ENCODE measurements at places on chromosomes 16 and 17.
A peak's percentile ranks its signal among the peaks of the same experiment; 100 is the strongest.

DNA sequence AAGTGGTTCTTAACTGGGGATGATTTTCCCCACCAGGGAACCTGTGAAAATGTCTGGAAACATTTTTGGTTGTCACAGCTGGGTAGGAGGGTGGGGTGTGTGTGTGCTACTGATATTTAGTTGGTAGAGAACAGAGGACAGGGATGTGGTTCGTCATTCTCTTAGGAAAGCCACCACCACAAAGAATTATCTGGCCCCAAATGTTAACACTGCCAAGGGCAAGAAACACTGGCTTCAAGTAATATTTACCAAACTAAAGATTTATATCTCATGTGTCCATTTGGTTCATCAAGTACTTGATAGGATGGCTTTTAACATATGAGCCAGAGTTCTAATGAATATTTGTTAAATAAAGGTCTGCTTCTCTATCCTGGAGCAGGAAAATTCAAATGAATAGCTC is 19.5 kb downstream of the MPHOSPH6 start:
- DNase-seq = no peak

GRCh38 chr16:70661534-70661917 is 15.2 kb downstream of the IL34 start:
- peak; percentile 80 for DNase-seq

- DNase-seq = no peak
Measured at GRCh38 chr17:19248928-19249574, 11.9 kb downstream of the EPN2 start.

- DNase-seq = no peak
Measured at GRCh38 chr17:57943140-57943539, 12.1 kb downstream of the CUEDC1 start.

DNA sequence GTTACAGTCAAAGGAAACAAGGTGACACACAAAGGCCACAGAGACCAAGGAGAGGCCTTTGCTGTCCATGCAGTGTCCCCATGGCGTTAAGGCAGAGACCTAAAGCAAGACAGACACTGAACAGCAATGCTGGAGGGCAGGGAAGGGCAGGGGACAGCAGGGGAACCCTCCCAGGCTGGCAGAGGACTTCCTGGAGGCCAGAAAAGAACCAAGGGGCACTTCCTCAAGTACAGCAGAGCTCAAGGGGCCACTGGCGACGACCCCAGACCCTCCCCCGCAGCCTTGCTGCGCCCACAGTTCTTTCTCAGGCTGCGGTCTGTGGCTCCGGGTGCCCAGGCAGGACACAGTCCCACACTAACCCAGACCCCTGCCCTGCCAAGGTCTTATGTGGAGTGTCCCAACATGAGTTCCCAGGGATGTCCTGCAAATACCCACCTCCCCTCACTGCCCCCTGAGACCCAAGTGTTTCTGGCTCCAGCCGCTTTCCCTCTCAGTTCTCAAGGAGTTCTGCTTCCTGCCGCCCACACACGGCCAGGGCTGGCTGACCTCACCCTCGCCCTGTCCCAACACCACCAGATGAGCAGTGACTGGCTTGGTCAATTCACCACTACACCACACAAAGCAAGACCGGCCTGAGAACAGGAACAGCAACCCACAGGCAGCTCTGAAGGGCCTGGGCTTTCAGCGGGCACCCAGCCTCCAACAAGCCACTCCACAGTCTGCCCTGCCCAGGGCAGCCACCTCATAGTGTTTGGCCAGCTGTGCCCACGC is 4.2 kb downstream of the CLCN7 start:
- peak; percentile 77 for DNase-seq

DNA sequence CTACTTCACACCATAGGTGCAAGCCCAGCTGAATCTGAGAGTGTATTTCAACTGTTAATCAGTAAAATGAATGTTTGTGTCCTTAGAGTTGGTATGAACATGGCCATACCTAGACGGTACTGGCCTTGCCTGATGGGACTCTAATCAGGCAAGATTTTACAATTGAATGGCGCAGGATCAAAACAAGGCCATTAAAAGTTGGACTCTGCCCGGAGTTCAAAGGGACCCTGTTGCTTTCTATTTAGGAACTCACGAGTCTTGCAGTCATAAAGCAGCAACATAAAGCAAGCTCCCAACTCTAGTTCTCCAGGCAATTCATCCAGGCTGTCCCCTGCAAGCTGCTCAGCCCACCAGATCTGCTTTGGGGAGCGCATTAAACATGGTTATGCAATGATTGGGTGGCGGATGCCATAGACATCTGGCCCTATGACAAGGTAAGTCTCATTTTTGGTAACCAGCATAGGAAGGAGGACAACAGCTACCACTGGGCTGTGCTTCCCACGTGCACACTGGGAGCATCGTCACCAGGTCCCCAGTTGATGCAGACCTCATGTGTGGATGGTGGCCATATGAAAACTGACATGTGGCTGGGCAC is 8.8 kb downstream of the TMEM186 start:
- no peak for DNase-seq

DNA sequence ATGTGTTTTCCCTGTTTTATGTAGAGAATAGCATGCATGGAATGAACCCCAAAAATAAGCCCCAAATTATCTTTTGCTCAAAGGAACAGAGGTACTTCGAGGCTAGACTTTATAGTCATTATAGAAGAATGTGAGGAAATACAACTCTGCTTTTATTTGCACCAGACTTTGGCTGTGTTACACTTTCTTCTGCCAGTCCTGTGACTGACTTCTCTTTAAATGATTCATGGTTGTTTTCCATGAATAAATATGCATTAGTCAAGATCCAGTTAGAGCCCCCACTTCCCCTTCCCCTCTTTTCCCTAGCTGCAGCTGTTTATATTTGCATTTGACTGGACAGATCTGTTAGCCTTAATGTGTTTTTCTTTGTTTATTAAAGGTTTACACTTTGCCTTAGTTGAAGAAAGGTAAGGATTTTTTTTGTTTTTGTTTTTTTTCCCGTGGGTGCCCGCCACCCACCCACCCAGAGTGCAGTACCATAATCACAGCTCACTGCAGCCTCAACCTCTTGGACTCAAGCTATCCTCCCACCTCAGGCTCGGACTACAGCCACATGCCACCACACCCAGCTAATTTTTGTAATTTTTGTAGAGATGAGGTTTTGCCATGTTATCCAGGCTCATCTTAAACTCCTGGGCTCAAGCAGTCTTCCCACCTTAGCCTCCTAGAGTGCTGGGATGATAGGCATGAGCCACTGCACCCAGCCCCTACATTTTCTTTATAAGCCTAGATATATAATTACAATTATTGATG is 152.6 kb downstream of the CYB561 start:
- DNase-seq = no peak

GRCh38 chr16:29680180-29680598 is 1.2 kb downstream of the QPRT start:
- DNase-seq = no peak

- DNase-seq = no peak
Measured at GRCh38 chr16:9946022-9946720, 236.1 kb downstream of the GRIN2A start.

DNA sequence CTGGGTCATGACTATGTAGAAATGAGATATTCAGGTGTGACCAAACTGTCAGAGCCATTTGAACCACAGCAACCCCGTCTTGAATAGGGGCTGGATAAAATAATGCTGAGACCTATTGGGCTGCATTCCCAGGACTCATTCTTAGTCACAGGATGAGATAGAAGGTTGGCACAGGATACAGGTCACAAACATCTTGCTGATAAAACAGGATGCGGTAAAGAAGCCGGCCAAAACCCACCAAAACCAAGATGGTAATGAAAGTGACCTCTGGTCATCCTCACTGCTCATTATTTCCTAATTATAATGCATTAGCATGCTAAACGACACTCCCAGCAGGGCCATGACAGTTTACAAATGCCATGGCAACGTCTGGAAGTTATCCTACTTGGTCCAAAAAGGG is 545.5 kb downstream of the TMEM114 start:
- DNase-seq = no peak

GRCh38 chr17:75571197-75571884 is 16.3 kb upstream of the MYO15B start:
- no peak for DNase-seq

- DNase-seq = no peak
Measured at GRCh38 chr17:67365738-67366192, 612 bp downstream of the PSMD12 start.

GRCh38 chr17:80133626-80133970 is 13.3 kb downstream of the EIF4A3 start:
- no peak for DNase-seq

- DNase-seq = no peak
Measured at GRCh38 chr16:31009894-31010584, 399 bp downstream of the STX1B start.

DNA sequence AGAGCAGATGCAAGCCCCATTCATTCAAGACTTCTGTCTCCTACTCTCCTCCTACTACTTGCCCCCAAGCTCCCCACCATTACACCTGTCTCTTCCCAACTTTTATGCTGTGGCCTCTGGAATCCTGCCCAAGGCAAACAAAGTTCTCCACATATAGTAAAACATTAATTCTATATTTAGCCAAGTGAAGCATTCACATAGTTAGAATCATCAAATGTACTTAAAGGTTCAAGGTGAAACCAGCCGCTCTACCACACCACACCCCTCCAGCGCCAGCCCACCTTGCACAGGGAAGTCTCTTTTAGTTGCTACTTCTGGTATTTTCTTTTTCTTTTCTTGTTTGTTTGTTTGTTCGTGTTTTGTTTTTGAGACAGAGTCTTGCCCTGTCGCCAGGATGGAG is 25.4 kb upstream of the GUCY2D start:
- DNase-seq = no peak

- no peak for DNase-seq
Measured at GRCh38 chr17:5618476-5618875, 34.2 kb upstream of the NLRP1 start.

- DNase-seq = no peak
Measured at GRCh38 chr16:19301931-19302330, 16.4 kb downstream of the CLEC19A start.

DNA sequence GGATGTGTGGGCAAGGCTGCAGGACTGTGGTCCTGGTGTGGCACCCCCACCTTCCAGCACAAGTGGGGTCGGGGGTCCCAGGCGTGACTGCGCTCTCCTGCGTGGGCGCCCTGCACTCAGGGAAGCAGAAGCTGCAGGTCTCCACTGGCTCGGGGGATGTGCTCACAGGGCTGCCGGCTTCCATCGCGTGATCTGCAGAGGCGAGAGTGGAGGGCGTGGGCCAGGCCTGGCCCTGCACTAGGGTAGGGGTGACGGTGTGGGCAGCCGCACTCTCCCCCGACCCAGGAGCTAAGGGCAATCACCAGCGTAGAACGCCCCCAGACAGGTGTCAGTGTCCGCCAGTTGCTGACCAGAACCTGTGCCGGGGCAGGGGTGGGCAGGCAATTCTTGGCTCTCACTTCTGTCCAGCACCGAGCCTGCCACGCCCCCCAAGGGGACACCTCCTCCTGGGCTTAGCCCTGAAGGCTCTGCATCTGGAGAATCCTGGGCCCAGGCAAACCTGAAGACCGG is 32.3 kb downstream of the TNFRSF13B start:
- DNase-seq = peak; percentile 38

DNA sequence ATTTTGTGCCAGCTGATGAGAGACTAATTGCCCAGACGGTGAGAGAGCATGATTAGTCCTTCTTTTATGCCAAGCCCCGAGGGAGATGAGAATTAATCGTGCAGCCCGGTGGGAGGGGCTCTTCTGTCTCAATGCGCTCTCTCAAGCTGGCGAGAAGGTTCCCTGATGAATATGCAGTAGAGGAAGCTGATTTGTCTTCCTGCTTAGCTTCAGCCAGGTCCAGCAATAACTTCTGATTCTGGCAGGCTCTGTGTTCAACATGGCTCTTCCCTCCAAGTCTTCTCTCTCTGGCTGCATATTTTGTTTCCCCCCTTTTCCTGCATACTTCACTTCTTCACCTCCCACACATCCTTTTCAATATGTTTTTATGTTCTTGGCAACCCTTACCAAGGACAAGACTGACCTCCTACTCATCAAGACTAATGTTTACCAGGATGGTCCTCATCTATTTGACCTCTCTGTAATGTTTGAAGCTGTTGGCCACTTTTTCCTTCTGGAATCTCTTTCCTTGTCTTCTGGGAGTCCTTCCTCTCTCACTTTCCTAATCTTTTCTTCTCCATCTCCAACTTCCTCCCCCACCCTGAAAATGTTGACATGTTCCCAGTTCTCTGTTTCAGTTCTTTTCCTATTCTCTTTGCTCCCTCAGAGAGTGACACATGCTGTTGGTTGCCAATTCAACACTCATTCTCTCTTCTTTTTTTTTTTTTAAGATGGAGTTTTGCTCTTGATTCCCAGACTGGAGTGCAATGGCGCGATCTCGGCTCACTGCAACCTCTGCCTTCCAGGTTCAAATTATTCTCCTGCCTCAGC is 33.1 kb downstream of the ARL4D start:
- DNase-seq = no peak

- no peak for DNase-seq
Measured at GRCh38 chr16:50696126-50696525, 2.7 kb downstream of the NOD2 start.

DNA sequence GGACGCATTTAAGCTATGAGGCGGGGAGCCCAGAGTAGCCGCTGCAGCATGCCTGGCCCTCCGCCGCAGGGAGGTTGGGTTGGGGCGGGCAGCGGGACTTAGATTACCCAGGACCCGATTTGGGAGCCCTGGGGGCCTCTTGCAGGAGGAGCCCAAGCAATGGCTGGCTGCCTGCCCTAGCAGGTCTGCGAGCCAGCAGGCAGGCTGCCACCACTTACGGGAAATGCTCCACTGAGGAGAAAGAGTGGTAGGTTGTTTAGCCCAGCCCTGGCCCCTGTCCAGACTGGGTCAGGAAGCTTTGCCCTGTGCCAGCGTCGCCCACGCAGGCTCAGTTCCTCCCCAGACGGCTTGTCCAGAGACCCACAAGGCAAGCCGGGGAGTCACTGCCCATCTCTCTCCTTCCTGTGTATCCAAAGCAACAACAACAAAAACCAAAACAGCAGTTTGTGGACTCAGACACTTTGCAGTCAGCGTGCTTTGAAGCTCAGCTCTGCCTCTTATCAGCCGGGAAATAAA is 10.3 kb upstream of the TVP23A start:
- DNase-seq = peak; percentile 92

DNA sequence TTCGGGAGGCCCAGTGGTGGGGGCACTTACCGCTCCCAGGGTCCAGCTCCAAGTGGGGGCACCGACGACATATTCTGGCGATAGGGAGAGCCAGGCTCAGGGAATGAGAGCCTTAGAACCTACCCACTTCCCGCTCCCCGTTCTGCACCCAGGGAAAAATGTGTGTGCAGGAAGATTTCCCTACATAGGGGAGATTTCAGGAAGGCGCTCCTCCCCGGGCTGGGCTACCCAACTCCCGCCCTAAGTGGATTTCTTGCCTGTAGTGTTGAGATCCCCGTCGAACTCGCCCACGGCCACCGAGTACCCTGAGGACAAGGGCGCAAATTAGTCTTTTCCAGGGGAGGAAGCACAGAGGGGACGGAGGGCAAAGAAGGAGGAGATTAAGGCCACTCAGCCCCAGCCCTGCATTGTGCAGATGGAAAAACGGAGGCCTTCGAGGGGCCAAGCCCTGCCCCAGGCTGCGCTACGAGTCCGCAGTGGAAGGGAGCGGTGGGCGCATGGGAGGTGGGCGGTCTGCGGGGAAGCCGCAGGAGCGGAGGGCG is 5.1 kb downstream of the ITGA2B start:
- DNase-seq = no peak

GRCh38 chr16:10180771-10181163 is 1.5 kb downstream of the GRIN2A start:
- DNase-seq = no peak

- DNase-seq = no peak
Measured at GRCh38 chr16:56109994-56110393, 81.3 kb upstream of the GNAO1 start.

All from suprapubic skin (tissue), 4 donors.